ENCODE measurements at places on chromosomes 7 and 10.

- H3K27me3 ChIP-seq: no peaks in the 10 kb centered on the region
- peak overlapping the region; percentile 30 for H3K27ac ChIP-seq
- H3K4me3 ChIP-seq: no peak overlapping the region
- H3K36me3 ChIP-seq: peaks cover 12% of the 10 kb centered on the region
- peaks cover 58% of the 10 kb centered on the region for H3K4me1 ChIP-seq
These were observed 5.7 kb downstream of the FRAT2 start for GRCh38 chr10:97328646-97329453.

- no peak for DNase-seq
- H3K27me3 ChIP-seq: no peaks in the 10 kb centered on the region
- no peak overlapping the region for H3K4me3 ChIP-seq
- no peaks in the 10 kb centered on the region for H3K36me3 ChIP-seq
- peaks cover 2% of the 10 kb centered on the region for H3K4me1 ChIP-seq
- H3K27ac ChIP-seq: no peak overlapping the region
These were observed 133.3 kb downstream of the MPP7 start for GRCh38 chr10:28169525-28169924.

GRCh38 chr10:76404531-76404930, 973.1 kb downstream of the LRMDA start:
- H3K36me3 ChIP-seq: no peaks in the 10 kb centered on the region
- no peak overlapping the region for H3K27ac ChIP-seq
- H3K27me3 ChIP-seq: no peaks in the 10 kb centered on the region
- DNase-seq: no peak
- H3K4me3 ChIP-seq: no peak overlapping the region

DNA sequence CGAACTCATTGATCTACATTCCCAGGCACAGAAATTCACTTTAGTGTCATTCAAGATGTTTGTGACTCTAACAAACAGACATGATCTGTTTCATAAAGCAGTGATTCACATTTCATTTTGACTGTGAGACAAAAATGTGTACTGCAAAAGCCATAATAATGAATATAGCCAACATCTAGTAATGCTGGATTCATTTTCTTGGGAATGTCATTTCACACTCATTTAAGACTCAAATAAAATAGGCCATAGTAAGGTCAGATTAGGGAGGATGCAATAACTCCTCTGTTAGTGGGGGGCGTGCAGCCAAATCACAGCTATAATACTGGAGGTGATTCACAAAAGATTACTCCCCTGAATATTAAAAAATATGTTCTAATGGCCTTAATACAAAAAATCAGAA, 566.6 kb upstream of the ZWINT start:
- H3K27me3 ChIP-seq: no peaks in the 10 kb centered on the region
- H3K4me3 ChIP-seq: no peak overlapping the region
- no peak for DNase-seq
- no peaks in the 10 kb centered on the region for H3K4me1 ChIP-seq
- H3K27ac ChIP-seq: no peak overlapping the region

DNA sequence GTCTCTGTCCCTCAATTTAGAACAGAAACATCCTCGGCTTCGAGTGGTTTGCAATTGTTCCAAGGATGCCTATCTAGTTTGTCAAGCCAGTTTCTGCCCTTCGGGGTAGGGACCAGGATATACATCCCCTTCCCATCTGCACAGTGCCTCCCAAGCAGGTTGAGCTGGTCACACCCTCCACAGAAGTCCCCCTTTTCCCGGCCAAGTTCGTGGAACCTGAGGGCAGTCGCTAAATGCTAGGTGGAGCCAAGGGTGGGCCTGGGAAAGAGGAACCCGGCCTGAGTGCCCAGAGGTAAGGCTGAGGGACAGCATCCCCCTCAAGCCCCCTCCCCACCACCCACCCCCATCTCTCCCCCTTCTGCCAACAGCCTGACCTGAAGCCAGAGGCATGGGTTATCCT, 62.4 kb upstream of the NANOS1 start:
- no peak overlapping the region for H3K4me3 ChIP-seq
- no peak for DNase-seq
- H3K27me3 ChIP-seq: peaks cover 6% of the 10 kb centered on the region
- no peaks in the 10 kb centered on the region for H3K36me3 ChIP-seq

- no peaks in the 10 kb centered on the region for H3K4me1 ChIP-seq
- no peaks in the 10 kb centered on the region for H3K27me3 ChIP-seq
- H3K36me3 ChIP-seq: no peaks in the 10 kb centered on the region
- no peak overlapping the region for H3K27ac ChIP-seq
- H3K4me3 ChIP-seq: no peak overlapping the region
These were observed 78.0 kb upstream of the DYNC1I1 start for GRCh38 chr7:95694334-95694733.

DNA sequence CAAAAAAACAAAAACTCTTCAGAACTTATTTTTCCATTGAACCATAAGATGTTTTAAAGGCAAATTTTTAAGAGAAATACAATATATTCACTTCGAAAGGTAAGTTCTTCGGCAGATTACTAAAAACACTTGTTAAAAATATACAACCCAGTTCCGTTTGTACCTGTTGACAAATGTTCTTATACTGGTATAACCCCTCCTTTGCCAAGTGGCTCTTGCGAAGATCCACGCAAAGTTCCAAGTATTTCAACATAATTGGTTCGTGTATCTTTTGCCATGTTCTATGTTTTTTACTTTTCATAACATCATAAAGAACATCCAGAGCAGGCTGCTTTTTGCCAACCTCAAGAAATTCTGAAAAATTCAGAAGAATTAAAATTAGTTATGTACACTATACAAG, 7.0 kb downstream of the EIF3A start:
- peaks cover 64% of the 10 kb centered on the region for H3K36me3 ChIP-seq
- peak overlapping the region; percentile 5 for H3K27ac ChIP-seq
- H3K27me3 ChIP-seq: no peaks in the 10 kb centered on the region

DNA sequence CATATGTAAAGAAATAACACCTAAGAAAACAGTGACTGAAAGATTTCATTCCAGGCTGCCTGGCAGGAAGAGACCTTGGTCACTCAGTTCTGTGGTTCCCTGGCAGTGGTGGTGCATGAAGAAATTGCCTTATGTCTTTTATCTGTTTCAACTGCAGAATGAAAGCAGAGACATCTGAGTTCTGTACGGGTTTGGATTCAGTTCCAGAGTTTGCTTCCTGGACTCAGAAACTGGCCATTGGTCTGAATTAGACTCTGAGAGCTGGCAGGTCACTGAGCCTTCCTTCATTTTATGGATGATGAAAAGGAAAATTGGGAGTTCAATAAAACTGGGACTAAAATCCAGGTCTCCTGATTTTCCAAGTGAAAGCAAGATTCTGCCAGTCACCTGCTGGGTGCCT, 428.9 kb upstream of the AUTS2 start:
- no peak overlapping the region for H3K27ac ChIP-seq
- H3K27me3 ChIP-seq: peaks cover 2% of the 10 kb centered on the region
- H3K36me3 ChIP-seq: no peaks in the 10 kb centered on the region
- DNase-seq: no peak

Data from activated naive CD8-positive, alpha-beta T cell treated with anti-CD3 and anti-CD28 coated beads, Interleukin-2, amount 50 U/mL, for 24 hours (primary cell).